Activated B cell treated with CpG ODN at 0.5 μM for 24 hours (primary cell): ENCODE measurements at places on chromosomes 6 and 20.

DNA sequence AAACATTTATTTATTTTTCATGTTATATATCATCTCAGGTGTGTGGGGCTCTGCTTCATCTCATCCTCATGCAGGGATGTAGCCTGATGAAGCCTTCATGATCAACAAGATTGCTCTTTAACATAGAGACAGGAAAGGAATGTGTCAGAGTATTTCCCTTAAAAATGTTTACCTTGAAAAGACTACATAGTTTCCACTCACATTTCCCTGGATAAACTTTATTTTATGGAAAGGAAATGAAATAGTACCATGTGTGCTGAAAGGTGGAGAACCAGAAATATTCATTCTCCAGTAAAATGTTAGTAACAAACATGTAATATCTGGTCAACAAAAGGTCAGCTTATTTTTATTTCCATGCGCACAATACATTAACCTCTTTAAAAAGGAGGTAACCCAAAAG is 155.8 kb downstream of the GRM1 start:
- no peak for DNase-seq

DNA sequence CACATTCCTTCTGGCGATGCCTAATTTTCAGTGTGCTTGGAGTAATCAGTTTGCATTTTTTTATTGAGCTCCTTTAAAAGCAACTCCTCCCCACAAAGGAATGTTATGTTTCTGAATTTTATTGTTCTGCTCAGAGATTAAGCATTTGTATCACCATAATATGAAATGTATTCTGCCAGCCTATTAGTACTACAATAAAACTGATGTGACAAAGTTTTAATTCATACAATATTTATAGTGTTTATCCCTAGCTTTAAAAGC is 236.9 kb upstream of the ASCC3 start:
- DNase-seq: no peak

GRCh38 chr6:90477366-90477765 is 109.5 kb downstream of the MAP3K7 start:
- DNase-seq: no peak

- no peak for DNase-seq
Observed at GRCh38 chr20:58389324-58389967, 417 bp downstream of the VAPB start.

- no peak for DNase-seq
Observed at GRCh38 chr6:57190140-57190539, 18.0 kb downstream of the BAG2 start.

- no peak for DNase-seq
Observed at GRCh38 chr6:169501128-169501527, 200.7 kb downstream of the WDR27 start.

- DNase-seq: no peak
Observed at GRCh38 chr20:9407805-9408421, 106.5 kb upstream of the LAMP5 start.

GRCh38 chr20:44203161-44203560 is 7.4 kb downstream of the OSER1 start:
- no peak for DNase-seq

DNA sequence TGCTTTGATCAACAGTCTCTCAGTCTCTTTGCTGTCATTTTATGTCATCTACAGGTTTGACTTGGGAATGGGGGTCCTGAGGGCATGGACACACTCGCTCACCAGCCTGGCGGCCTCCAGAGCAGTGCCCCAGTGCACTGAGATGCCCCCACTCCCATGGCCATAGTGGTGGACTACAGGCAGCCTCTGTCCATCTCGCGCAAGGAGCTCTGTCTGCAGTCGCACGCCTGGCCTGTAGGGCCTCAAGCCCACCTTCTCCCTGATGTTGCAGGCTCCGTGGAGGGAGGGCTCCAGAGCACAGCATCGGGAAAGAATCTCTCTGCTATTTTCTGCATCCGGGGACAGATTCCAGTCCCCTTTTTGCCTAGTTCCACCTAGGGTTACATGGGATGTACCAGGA is 22.6 kb downstream of the DDO start:
- no peak for DNase-seq

- no peak for DNase-seq
Observed at GRCh38 chr6:43521836-43522235, 4.9 kb downstream of the POLR1C start.

DNA sequence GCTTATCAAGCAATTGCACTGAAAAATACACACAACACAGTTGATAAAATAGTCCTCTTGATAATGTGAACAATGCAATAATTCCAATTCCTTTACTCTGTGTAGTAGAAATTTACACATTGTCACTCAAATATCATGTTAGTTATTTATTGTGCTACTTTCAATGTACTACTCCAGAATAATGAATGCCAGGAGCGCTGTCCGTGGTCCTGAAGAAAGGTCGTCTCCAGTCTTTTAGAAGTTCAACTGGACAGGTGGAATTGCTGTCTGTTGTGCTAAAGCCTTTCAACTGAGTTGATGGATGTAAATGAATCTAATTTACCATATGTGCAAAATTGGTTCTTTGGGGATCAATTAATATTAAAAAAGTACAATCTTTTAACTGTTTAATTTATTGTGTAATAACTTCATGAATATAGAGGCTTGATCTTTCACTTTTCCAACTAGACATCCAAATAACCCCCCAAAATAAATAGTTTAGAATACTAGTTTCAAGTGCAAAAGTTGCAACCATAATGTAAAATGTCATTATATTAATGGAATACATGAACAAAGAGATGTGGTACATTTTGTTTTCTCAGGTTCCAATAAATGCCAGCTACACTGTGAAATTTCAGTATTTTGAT is 3.2 kb downstream of the GRIK2 start:
- no peak for DNase-seq

DNA sequence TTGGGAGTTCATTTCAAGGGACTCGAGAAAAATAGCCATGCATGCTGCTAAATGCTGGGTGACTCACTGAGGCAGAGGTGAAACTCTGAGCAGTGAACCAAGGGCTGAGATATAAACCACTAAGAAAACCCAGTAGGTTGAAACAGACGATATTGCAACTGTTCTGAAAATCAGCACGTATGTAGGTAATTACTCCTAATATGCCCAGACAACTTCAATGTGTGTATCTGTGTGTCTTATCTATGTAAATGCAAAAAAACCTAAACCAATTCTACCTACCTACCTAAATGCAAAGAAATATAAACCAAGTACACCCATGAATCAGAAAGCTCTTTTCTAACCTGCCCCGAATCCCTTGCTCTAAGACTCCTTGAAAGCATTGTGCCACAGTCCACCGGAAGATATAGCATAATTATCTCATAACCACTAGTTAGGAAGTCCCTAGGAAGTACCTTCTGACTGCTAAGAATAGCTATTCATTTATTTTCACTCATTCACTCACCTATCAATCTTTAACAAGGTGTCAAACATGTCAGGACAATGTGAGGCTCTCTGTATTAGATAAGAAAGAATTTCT is 458.7 kb upstream of the RUNX2 start:
- no peak for DNase-seq

DNA sequence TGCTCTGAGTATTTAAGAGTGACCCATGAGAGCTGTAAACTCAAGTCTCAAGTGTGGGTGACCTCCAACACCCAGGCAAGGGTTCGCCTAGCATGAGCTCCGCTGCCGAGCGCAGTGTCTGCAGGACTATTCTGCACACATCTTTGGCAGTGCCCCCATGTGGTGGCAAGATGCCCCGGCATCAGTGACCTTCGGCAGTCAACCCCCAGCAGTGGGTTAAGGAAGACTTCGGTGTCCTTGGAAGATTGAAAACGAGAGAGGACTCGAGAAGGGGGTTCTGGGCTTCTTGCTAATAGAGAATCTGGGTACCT is 43.1 kb downstream of the RBM38 start:
- no peak for DNase-seq
